ENCODE measurements at places on chromosomes 7 and 10.

- DNase-seq: no peak
Measured at GRCh38 chr10:73881221-73881919, 7.0 kb upstream of the CAMK2G start.

DNA sequence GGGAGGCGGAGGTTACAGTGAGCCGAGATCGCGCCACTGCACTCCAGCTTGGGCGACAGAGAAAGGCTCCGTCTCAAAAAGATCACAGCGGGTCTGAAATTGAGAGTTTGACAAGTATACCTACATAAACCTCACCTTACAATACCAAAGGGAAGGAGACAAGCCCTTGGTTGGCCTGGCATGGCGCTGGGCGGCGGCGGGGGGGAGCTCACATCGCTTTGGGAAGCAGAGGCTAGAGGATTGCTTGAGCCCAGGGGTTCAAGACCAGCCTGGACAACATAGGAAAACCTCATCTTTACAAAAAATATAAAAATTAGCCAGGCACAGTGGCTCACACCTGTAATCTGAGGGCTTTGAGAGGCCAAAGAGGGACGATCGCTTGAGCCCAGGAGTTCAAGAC lies 1.1 kb upstream of the ARPC1A start:
- no peak for DNase-seq

DNA sequence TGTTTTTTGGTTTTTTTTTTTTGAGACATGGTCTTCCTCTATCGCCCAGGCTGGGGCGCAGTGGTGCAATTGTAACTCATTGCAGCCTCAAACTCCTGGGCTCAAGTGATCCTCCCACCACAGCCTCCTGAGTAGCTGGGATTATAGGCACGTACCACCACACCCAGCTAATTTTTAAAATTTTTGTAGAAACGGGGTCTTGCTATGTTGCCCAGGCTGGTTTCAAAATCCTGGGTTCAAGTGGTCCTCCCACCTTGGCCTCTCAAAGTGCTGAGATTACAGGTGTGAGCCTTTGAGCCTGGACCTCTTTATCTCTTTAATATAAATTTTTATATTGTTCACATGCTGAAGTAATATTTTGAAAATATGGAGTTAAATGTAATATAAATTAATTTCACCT lies 28.2 kb upstream of the LBX1 start:
- DNase-seq: no peak

GRCh38 chr7:39016609-39017008 lies 38.9 kb downstream of the POU6F2 start:
- no peak for DNase-seq

DNA sequence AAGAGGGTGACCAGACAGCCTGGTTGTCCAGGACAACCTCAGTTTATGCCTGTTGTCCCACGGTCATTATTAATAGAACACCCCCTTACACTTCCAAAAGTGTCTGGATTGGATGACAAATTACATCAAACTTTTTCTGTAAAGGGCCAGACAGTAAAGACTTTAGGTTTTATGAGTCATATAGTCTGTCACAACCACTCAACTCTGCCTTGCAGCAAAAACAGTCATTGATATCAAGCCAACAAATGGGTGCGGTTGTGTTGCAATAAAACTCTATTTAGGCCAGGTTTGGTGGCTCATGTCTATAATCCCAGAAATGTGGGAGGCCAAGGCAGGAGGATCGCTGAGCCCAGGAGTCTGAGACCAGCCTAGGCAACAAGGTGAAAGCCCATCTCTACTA lies 66.7 kb upstream of the ATP6V0A4 start:
- no peak for DNase-seq

- no peak for DNase-seq
Measured at GRCh38 chr10:31762316-31762715, 166.3 kb downstream of the ARHGAP12 start.

- no peak for DNase-seq
Measured at GRCh38 chr10:2759233-2759632, 308.1 kb upstream of the PFKP start.

DNA sequence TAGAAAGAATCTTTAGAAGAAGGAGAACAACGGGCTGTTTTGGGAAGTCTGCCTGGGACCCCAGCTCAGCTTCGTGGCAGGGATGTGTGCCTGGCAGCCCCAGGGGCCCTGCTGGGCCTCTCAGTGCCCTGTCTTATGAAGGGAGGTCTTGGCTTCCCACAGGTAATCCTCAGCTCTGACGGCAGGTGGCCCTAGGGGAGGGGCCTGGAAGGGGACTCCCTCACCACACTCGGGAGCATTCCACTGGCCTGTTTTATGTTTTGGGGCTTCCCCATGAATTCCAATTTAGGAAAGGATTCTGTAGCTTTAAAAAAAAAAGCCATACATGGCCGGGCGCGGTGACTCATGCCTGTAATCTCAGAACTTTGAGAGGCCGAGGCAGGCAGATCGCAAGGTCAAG lies 3.0 kb upstream of the DMBT1 start:
- DNase-seq: no peak

DNA sequence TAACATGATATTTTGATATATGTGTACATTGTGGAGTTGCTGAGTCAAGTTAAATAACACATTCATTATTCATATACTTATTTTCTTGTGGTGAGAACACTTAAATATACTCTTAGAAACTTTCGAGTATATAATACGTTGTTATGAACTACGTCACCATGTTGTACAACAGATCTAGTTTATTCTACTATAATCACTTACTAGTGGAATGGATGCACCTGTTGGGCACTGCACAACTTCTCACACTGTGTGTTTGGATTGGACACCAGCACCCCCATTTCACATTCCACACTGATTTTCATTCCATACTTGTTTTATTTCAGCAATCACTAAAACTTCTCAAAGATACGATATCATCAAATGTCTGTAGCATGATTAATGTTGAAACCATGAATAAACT lies 407.3 kb downstream of the RPS24 start:
- DNase-seq: no peak

DNA sequence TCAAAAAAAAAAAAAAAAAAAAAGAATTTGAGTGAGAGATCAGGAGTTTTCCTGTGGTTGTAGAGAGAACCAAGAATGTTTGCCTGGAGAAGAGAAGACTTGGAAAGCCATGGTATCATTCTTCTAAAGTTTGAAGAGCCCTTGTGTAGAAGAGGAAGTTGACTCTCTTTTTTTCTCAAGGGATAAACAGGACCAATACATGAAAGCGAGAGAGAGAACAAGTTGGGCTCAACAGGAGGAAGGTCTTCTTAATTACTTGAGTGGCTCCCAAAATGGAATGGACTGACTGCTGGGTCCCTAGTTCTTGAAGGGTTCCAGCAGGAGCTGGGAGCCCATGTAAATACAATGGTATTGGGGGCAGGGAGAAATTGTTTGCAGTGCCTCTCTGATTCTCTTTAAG lies 173.3 kb upstream of the ADO start:
- no peak for DNase-seq

DNA sequence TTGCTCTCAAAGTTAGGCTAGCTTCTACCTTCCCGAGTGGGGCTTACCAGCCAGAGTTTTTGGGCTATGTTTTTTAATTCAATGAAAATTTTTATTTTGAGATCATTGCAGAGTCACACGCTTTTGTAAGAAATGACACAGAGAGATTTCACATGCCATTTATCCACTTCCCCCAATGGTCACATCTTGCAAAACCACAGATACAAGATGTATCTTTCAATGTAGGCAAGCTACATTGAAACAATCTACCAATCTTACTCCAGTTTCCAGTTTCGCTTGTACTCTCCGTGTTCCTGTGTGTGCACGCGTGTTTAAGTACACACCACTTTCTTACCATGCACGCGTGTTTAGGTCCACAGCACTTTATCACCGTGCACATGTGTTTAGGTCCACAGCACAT lies 89.4 kb upstream of the LEP start:
- DNase-seq: no peak

GRCh38 chr7:366161-366803 lies 76.3 kb downstream of the FOXL3 start:
- DNase-seq: no peak

DNA sequence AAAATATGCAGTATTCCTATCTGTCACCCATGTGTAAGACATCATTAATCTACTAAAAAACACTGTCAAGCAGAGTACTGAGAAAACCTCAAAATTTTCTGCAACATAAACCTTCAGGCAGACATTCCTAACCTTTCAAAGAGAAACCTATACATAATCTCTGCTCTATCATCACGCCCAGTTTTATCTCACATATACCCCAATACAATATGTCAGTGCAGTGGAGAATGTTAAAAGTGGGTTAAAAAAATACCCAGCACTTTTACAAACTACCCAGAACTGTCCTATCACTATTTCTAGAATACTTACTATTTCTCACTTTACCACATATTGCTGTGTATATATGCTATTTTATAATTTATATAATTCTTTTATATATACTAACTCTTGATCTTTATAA lies 922.0 kb upstream of the SORCS1 start:
- no peak for DNase-seq

- no peak for DNase-seq
Measured at GRCh38 chr7:32323712-32324111, 166.5 kb downstream of the LSM5 start.

DNA sequence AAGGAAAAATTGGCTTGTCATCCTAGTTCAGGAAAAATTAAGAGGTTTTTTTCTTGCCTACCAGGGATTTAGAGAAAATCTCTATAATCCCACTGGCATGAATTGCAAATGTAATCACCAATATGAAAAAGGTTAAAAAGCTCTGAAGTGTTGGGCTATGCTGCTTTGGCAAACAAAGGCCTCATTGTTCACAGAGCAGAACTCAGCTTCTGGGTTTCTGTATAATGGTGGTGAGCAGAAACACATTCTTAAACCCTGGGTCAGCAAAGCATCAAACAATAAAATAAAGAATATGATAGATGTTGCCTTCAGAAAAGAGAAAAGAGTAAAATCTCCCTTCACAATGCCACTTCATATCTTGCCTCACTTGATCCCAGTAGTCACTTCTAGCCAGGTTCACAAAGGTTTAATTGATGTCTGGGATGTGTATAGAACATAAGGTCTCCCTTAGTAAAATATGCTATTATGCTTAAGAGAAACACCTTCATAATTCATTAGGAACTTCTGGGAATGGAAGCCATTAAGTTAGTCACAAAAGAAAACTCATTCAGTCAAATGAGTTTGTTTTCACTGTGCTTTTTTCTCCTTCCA lies 1255.5 kb upstream of the PHF14 start:
- DNase-seq: no peak

DNA sequence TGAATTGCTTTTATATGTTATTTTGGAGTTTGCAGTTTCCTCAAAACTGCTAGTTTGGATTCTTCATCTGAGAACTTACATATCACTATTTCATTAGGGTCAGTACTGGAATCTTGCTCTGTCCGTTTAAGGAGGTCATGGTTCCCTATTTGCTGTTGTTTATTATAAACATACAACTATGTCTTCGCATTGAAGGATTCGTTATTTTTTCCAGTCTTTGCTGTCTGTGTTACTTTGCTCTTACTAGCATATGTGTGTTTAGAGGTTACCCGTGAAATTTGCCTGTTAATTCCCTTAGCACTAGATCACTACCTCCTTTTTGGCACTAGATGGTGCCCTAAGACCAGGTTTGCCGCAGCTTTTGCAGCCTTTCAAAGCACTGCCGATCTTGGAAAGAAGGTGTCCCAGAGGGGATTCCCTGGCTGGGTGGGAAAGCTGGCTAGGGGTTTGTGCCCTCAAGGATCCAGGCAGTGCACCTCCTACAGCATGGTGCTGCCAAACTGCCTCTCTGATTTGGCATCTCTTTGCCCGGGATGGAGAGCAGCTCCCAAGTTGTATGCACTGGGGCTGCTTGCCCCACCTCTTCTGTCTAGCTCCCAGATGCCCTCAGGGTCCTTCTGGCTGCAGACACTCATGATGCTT lies 103.1 kb upstream of the APBB1IP start:
- DNase-seq: peak; percentile 32

DNA sequence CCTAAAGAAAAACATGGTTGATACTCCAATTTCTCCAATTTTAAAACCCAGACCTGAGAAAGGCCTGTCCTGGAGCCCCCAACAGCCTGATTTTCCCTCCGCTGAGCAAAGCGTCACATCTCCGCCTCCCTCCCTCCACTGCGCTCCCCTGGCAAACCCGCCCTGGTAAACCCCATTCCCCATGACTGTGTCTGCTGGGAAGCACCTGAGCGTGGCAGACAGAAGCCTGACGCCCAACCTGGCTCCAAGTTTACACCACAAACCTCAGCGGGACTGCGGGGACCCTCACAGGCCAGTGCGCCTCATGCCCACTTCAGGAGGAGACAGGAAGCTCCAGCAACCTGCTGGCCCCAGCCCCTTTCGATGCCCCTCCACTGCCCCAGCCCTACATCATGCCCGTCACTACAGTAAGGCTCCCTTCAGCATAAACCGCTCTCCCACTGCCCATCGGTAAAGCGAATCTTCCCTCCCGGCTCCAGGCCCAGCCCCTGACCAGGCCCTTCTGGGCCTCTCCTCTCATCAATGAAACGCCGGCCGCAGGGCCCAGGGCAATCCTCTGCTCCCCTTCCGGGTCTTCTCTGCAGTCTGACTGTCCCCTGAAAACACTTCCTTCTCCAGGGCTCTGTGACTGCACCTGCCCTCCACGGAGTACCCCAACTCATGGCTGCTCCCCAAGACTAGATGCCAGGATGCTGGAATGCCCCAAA lies 233.3 kb downstream of the MAD1L1 start:
- no peak for DNase-seq

- DNase-seq: no peak
Measured at GRCh38 chr7:28180031-28180363, 598 bp downstream of the JAZF1 start.

GRCh38 chr7:104923010-104923421 lies 91.0 kb upstream of the KMT2E start:
- peak; percentile 66 for DNase-seq

GRCh38 chr10:57395923-57396322 lies 871.8 kb downstream of the IPMK start:
- DNase-seq: no peak

DNA sequence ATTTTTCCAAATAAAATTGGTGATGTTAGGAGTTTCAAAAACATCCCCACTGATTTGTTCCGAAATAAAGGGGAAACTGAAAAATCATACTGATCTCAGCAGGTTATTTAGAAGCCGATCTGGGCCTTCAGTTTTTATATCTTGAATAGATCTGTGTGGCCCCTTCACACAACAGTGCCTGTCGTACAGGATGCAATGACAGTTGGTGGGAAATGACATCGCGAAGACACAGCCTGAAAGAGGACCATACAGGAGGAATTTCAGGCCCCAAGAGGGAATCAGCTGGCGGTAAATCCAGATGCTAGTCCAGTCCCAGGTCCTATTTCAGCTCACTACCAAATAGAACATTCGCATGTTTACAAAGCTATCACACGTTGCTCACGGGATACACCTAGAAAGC lies 3.0 kb downstream of the H2BK1 start:
- DNase-seq: no peak

- no peak for DNase-seq
Measured at GRCh38 chr10:6271663-6272062, 68.9 kb downstream of the PFKFB3 start.

Data from stimulated activated CD4-positive, alpha-beta T cell treated with anti-CD3 and anti-CD28 coated beads, TNF-alpha, amount 100 ng/mL, for 48 hours (primary cell).